Activated T-helper 2 cell treated with anti-CD3 and anti-CD28 coated beads, Interferon-gamma antibody, Interleukin-2, Interleukin-4, amounts not matched to agents 10 μg/mL and 5 μg/mL and 100 μg/mL, durations not matched to agents 14 hours and 24 hours and 36 hours (primary cell): ENCODE measurements at places on chromosomes 12 and 14.

DNA sequence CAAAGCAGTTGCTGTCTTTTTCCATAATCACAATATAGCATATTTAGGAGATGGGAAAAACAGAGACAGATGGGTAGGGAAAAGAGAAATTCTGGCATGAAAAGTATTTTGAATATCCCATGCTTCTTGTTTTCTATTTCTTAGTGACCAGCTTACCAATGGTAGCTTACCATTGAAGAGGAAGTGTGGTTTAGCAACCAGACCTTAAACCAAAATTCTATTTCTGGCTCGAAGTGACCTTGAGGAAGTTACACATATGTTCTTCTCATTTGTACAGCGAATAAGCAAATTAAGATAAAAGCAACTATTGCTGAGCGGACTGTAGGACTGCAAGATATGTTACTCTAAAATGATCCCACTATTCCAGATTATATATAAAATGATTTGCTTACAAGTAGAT, 82.9 kb downstream of the FGD4 start:
- H3K36me3 ChIP-seq: no peaks in the 10 kb centered on the region
- H3K4me3 ChIP-seq: no peak overlapping the region
- H3K4me1 ChIP-seq: peaks cover 4% of the 10 kb centered on the region
- H3K27me3 ChIP-seq: peaks cover 16% of the 10 kb centered on the region

DNA sequence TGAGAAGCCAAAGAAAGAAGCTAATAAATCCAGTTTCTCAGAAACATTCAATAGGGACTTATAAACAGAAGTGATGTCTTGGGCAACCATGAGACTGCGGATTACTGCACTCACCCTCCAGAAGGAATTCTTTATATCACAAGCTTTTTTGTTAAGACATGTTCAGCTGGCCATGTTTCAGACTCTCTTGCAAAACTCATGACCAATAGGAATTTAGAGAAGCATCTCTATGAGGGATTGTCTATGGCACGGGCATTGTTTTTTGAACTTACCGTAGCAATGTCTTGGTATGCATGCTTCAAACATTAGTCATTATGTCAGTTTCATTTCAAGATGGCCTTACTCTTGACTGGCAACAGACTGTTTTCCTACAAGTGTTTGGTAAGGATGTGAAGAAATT, 15.5 kb upstream of the ZNF268 start:
- H3K36me3 ChIP-seq: no peaks in the 10 kb centered on the region
- no peaks in the 10 kb centered on the region for H3K27me3 ChIP-seq
- no peak overlapping the region for H3K4me3 ChIP-seq
- no peak overlapping the region for H3K27ac ChIP-seq

DNA sequence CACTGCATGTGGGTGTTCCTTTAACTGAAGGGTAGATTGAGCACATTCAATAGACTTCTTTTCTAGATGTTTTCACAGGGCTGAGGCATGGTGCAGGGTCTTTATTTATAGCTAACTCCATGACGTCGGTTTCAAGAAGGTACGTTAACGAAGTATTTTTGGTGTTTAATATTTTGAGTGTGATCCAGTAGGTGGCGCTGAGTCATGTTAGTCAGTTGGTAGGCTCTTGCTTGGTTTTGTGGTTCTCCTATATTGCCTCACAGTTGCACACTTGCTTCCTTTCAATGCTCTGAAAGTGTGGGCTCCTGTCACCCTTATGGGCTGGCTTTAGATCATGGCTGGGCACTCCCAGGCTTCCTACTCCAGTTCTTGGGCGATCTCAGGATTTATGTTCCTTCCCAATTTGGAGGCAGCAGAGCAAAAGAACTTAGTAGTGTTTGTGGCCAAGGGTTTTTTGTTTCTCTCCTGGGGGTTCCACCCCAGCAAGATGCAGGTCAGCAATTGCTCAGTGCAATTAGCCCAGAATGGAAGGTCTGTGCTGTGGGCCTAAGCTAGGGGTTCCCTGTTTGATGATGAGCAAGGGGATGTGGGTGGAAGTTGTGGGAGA, 471.6 kb upstream of the FOXG1 start:
- no peaks in the 10 kb centered on the region for H3K36me3 ChIP-seq
- DNase-seq: no peak
- H3K4me3 ChIP-seq: no peak overlapping the region
- H3K27ac ChIP-seq: no peak overlapping the region

DNA sequence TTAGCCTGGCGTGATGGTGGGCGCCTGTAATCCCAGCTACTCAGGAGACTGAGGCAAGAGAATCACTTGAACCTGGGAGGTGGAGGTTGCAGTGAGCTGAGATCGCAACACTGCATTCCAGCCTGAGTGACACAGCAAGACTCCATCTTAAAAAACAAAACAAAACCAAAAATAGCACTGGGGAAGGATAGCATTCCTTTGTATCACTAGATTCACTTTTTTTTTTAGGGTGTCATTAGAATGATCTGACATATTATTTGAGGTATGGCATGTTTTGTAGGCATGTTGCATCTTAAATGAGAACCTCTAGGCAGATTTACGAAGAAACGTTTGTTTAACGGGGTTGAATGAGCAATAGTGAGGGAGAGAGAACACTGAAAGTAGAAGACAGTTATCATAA, 16.8 kb upstream of the FAR2 start:
- peaks cover 24% of the 10 kb centered on the region for H3K27me3 ChIP-seq
- no peak overlapping the region for H3K27ac ChIP-seq

GRCh38 chr12:1844223-1844622, 23.9 kb downstream of the LRTM2 start:
- H3K4me1 ChIP-seq: no peaks in the 10 kb centered on the region
- no peak overlapping the region for H3K4me3 ChIP-seq
- no peak for DNase-seq
- peaks cover 2% of the 10 kb centered on the region for H3K27me3 ChIP-seq
